ENCODE measurements at places on chromosomes 1 and 21. TPM values are rescaled to one million over a fixed set of nuclear protein-coding genes. Genes with fewer than 3 reads are reported as not detected.

Gene CAPN8
- 14.8 TPM for polyA plus RNA-seq

- DNase-seq, result no peak
- H3K4me3 ChIP-seq, result no peak overlapping the region
- H3K27me3 ChIP-seq, result no peaks in the 10 kb centered on the region
- H3K4me1 ChIP-seq, result no peaks in the 10 kb centered on the region
- H3K36me3 ChIP-seq, result no peaks in the 10 kb centered on the region
Measured at GRCh38 chr1:178494569-178494971, 2.2 kb downstream of the CLEC20A start.

Gene ERG
- 10.8 TPM for polyA plus RNA-seq

Gene NTMT2
- polyA plus RNA-seq, result not detected

GRCh38 chr1:91406773-91407389 lies 2.2 kb upstream of the HFM1 start:
- no peaks in the 10 kb centered on the region for H3K36me3 ChIP-seq
- peaks cover 3% of the 10 kb centered on the region for H3K4me1 ChIP-seq
- H3K4me3 ChIP-seq, result no peak overlapping the region
- no peak for DNase-seq
- no peaks in the 10 kb centered on the region for H3K27me3 ChIP-seq

- H3K27me3 ChIP-seq, result no peaks in the 10 kb centered on the region
- H3K36me3 ChIP-seq, result no peaks in the 10 kb centered on the region
- DNase-seq, result no peak
- H3K27ac ChIP-seq, result no peak overlapping the region
Measured at GRCh38 chr1:180769889-180770288, 138.1 kb downstream of the XPR1 start.

Gene AKR1A1
- 262 TPM for polyA plus RNA-seq

DNA sequence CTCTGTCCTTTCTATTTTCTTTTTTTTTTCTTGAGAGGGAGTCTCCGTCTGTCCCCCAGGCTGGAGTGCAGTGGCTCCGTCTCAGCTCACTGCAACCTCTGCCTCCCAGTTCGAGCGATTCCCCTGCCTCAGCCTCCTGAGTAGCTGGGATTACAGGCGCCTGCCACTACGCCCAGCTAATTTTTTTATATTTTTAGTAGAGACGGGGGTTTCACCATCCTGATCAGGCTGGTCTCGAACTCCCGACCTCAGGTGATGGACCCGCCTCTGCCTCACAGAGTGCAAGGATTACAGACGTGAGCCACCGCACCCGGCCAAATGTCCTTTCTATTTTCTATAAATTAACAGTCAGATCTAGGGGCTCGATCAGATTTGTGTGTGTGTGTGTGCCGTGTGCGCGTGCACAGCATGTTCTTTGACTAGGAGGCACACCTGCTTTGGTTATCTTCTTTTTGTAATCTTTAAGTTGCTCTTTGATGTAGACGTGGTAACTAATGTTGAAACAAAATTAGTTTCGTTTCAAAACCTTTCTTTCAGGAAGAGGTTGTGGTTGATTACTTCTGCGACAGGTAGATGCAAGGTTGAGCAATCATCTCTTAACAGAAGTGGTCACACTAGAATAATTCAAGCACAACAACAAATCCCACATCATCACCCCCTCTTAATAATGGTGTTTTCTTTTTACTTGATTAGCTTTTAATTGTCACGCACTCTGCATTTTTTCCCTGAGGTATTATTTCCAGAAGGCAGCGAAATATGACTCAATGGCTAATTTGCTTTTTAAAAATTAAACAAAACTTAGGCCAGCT lies 779 bp upstream of the DEGS1 start:
- peak; percentile 75 for DNase-seq
- peak overlapping the region; percentile 98 for H3K27ac ChIP-seq
- H3K4me1 ChIP-seq, result peaks cover 14% of the 10 kb centered on the region
- peak overlapping the region; percentile 93 for H3K4me3 ChIP-seq

- peaks cover 18% of the 10 kb centered on the region for H3K36me3 ChIP-seq
- H3K4me1 ChIP-seq, result no peaks in the 10 kb centered on the region
- H3K27ac ChIP-seq, result no peak overlapping the region
Measured at GRCh38 chr1:86741947-86742572, 37.7 kb downstream of the SH3GLB1 start.

- no peaks in the 10 kb centered on the region for H3K4me1 ChIP-seq
- H3K27ac ChIP-seq, result no peak overlapping the region
- no peaks in the 10 kb centered on the region for H3K36me3 ChIP-seq
- H3K27me3 ChIP-seq, result no peaks in the 10 kb centered on the region
Measured at GRCh38 chr1:160162931-160163330, 11.5 kb downstream of the ATP1A4 start.

DNA sequence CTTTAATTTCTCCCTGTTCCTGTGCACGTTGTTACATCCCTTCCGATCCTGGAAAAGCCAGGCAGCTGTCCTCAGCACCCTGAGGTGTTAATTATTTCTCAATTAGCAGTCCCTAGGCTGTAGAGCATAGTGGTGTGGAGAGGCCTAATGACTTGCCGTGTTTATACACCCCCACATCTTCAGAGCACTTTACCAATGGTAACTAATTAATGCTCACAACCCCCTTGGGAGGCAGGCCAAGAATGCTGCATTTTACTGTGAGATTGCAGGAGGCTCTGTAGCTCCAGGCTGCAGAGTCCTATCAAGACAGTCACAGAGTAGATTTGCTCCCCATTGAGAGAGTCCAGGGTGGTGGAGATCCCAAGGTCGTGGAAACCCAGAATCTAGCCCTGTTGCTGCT lies 2.4 kb upstream of the PARS2 start:
- no peak overlapping the region for H3K27ac ChIP-seq
- DNase-seq, result no peak
- H3K27me3 ChIP-seq, result no peaks in the 10 kb centered on the region
- no peaks in the 10 kb centered on the region for H3K36me3 ChIP-seq

DNA sequence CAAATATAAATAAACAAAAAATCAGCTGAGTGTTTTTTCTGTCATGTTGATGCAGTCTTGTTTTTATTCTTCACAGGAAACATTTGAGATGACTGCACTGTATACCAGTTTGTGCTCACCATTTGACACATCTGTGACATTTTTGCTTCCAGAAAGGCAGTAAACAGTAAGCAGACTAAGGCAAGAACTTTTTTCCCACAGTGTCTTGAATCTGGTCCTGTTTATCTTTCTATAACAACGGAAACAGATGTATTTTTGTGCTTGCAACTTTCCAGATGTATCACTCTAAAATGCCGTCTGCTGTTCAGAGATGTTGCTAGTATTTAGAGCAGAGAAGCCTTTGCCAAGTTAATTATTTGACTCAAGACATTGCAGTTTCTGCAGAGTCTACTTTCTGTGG lies 105.5 kb downstream of the ZC3H11B start:
- H3K27ac ChIP-seq, result no peak overlapping the region
- no peaks in the 10 kb centered on the region for H3K27me3 ChIP-seq
- no peaks in the 10 kb centered on the region for H3K36me3 ChIP-seq
- DNase-seq, result no peak
- H3K4me3 ChIP-seq, result no peak overlapping the region

DNA sequence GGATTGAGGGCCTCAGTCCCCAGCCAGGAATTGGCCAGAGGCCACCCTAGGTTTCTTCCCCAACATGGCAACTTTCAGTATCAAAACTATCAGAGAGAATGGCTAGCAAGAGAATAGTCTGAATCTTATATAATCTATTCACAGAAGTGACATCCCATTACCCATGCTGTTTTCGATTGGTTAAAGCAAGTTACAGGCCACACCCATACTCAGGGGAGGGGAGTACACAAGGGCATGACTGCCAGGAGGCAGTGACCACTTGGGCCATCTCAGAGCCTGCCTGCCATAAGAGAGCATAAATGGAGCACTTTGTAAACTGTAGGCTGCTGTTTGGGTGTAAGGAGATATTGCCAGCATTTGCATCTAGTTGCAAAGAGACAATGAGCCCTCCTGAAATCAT lies 65.4 kb downstream of the FAM163A start:
- DNase-seq, result no peak
- H3K36me3 ChIP-seq, result no peaks in the 10 kb centered on the region
- no peaks in the 10 kb centered on the region for H3K4me1 ChIP-seq
- no peaks in the 10 kb centered on the region for H3K27me3 ChIP-seq
- H3K4me3 ChIP-seq, result no peak overlapping the region
- peak overlapping the region; percentile 66 for H3K27ac ChIP-seq

DNA sequence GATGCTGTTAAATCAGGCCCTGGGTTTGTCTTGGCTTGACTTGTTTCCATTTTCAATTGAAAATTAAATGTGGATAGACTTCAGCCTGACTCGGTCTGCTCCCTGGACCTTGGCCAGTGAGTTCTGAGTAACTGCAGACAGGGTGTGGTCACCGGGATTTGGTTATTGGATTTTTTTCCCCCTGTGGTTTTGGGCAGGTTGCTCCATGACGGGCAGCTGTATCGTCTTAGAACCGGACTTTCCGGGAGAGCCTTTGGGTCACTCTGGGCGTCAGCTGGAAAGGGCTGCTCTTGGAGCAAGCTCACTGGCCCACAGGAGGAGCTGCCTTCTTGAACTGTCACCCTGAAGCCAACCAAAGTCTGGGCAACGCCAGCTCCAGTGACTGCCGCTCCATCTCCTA lies 75.0 kb downstream of the CLIC6 start:
- no peak overlapping the region for H3K27ac ChIP-seq
- no peaks in the 10 kb centered on the region for H3K36me3 ChIP-seq
- H3K4me1 ChIP-seq, result no peaks in the 10 kb centered on the region
- H3K27me3 ChIP-seq, result no peaks in the 10 kb centered on the region
- peak; percentile 51 for DNase-seq

Measured in small intestine (tissue), 16 donors.